ENCODE measurements at places on chromosomes 7 and 10.

- no peak for DNase-seq
Measured at GRCh38 chr7:157318015-157318706, 18.6 kb upstream of the DNAJB6 start.

DNA sequence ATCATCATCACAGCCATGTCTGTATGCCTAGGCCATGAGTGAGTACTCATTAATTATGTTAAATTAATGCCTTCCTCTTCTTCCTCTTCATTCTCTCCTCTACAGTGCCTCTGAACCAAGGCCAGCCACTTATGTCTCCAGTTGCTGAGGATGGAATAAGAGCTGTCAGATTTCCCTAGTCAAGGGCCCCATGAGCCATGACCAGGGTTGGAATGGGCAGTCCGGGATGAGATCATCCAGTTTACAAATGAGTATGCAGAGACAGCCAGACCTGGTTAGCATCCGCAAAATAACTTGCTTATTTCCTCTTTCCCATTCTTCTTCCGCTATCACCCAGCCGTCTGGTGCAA, 342.7 kb downstream of the GRID1 start:
- DNase-seq = no peak

DNA sequence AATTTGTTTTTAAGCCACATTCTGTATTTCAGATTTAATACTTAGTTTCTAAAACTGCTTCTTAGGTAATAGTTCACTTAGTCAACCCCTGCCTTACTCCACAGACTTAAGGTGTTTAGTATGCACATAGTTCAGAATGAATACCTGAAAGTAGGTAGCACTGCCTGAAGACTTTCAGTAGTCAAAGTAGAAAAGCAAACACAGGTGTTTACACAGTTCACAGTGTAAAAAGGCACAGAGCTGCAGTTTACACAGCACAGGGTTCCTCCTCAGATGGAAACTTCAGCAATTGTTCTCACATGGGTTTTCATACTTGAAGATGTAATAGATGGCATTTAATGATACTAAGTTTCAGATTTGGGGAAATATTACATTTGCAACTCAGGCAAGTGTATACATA, 3.1 kb upstream of the PKD1L1 start:
- DNase-seq = no peak

GRCh38 chr7:132300599-132301277, 275.5 kb downstream of the PLXNA4 start:
- no peak for DNase-seq

- no peak for DNase-seq
Measured at GRCh38 chr7:132899-133298, 59.5 kb upstream of the FAM20C start.

- no peak for DNase-seq
Measured at GRCh38 chr7:108385834-108386422, 70.3 kb downstream of the NRCAM start.

DNA sequence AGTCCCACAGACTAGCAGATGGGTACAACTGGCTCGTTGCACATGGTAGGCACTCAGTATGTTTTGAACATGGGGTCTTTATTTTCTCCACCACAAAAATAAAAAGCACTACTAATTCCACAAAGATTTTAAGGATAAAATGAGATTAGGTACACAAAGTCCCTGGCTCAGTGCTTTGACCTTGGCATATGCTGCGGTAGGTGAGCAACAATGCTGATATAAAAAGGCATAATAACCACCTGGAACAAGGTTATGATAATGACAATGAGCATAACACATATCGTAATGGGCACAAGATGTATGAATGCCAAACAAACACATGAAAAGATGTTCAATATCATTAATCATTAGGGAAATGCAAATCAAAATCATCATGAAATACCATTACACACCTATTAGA, 26.9 kb downstream of the SGMS1 start:
- no peak for DNase-seq

DNA sequence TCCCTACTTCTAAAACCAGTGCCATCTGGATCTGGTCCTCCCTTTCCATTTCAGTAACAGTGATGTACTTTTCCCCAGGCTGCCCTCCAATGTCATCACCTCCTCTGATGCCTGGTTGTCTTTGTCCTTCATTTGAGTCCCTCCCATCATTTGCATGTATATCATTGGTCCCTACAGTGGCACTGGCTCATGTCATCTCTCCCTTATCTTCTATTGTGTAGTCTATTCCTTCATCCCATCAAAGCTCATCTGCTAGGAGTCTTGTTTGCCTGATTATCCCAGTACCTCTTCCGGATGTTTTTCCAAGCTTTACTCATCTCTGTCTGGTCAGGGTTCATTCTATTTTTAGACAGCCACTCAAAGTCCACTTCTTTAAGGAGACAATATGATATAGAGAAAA, 292.9 kb upstream of the BMPER start:
- DNase-seq = no peak

DNA sequence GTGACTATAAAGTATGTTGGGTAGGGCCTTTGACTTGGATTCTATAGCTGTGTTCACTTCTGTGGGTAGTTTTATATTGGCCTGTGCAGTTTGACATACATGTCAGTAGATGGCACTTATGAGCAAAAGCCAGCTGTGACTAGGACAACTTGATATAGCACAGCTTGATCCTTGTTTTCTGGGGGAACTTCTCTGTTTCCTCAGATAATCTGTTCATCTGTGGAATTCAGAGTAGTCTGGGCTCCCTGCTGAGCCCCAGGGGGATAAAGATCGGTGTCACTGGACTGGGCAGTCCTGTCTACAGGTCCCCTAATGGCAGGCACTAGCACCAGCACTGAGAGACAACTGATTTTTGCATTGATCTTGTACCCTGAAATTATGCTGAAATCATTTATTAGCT, 25.4 kb downstream of the CYP2C9 start:
- no peak for DNase-seq

GRCh38 chr10:132540456-132540855, 2.9 kb downstream of the INPP5A start:
- no peak for DNase-seq

Measured in activated CD8-positive, alpha-beta memory T cell treated with anti-CD3 and anti-CD28 coated beads for 24 hours (primary cell).